CD14-positive monocyte (primary cell): ENCODE measurements at places on chromosomes 7 and 10. TPM values are rescaled to one million over a fixed set of nuclear protein-coding genes. Genes with fewer than 3 reads are reported as not detected.

The CTAGE6 gene
- not detected for polyA plus RNA-seq

GRCh38 chr7:70694434-70694970, 437.4 kb upstream of the GALNT17 start:
- peak overlapping the region; percentile 35 for H3K4me3 ChIP-seq
- H3K36me3 ChIP-seq = no peaks in the 10 kb centered on the region
- peaks cover 13% of the 10 kb centered on the region for H3K4me1 ChIP-seq
- peaks cover 34% of the 10 kb centered on the region for H3K27me3 ChIP-seq

- no peaks in the 10 kb centered on the region for H3K36me3 ChIP-seq
- H3K27me3 ChIP-seq = no peaks in the 10 kb centered on the region
- H3K4me3 ChIP-seq = no peak overlapping the region
- no peaks in the 10 kb centered on the region for H3K4me1 ChIP-seq
- no peak for DNase-seq
Measured at GRCh38 chr10:132802694-132803320, 16.9 kb upstream of the NKX6-2 start.

DNA sequence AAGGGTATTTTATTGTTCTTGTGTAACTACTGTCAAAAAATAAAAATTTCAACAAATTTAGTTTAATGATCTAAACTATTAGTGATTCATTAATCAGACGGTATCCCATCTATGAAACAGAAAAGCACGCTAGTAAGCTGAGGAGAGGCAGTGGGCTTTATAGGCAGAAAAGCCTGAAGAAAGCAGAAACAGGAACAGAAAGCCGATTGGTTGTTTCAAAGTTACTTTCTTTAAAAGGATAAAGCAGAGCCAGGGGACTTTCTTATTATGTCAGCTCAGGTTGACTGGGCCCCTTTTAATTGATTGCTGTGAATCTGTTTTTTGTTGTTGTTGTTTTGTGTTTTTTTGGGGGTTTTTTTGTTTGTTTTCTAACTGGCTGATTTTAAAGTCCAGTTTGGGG, 105.5 kb downstream of the TES start:
- H3K27ac ChIP-seq = no peak overlapping the region
- DNase-seq = no peak
- H3K36me3 ChIP-seq = no peaks in the 10 kb centered on the region
- H3K4me3 ChIP-seq = no peak overlapping the region
- H3K27me3 ChIP-seq = no peaks in the 10 kb centered on the region
- no peaks in the 10 kb centered on the region for H3K4me1 ChIP-seq

DNA sequence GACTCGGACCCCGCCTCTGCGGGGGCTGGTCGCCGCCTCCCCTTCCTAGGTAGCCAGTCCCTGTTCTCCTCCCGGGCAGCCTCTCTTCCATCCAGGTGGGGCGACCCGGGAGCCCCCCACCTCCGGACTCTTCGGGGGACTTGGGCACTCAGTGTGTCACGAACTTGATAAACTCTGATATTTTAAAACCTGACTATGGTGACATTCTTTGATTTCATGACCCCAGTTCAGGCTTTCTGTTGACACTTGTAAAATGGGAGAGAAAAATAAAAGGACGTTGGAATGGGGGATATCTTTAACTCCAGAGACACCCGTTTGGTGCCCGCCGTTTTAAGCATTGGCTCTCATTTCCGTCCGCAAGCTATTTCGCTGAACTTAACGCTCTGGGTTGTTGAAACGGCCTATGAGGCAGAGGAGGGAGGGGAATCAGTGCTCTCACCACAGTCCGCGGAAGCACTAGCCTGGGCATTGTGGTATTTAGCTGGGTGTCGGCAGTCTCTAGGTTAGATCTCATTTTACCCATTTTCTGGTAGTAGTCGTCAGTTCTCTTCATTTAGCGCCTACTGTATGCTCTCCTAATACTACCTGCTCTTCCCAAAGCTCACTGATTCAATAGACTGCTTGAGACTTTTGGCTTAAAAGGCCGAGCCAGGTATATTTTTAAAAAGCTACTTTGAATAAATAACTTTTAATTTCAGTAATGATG, 738 bp downstream of the VPS26A start:
- DNase-seq = peak; percentile 43
- peaks cover 26% of the 10 kb centered on the region for H3K4me1 ChIP-seq
- H3K4me3 ChIP-seq = peak overlapping the region; percentile 98
- H3K36me3 ChIP-seq = no peaks in the 10 kb centered on the region

DNA sequence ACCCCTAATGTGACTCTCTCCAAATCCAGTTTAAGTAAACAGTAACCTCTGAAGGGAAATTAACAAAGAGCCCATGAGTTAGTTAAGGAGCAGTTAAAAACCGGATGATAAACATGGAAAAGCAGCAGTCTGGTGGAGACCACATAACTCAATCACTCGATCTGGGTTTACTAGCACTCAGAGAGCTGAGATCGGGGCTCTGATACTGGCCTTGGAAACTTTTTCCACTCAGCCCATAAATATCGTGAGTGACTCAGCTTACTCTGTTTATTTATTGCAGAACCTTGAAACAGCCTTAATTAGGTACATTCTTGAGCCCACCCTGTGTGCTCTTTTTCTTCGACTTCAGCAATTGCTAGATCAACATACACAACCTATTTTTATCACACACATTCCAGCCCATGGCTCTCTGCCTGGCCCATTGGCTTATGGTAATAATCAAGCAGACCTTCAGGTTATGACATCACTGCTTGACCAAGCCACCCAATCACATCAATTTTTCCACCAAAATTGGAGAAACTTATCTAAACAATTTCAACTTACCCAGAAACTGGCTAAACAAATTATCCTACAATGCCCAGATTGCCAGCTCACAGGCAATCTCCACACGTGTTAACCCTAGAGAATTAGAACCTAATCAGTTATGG, 82.2 kb upstream of the GPR22 start:
- H3K4me3 ChIP-seq = no peak overlapping the region
- no peaks in the 10 kb centered on the region for H3K36me3 ChIP-seq
- no peak for DNase-seq

DNA sequence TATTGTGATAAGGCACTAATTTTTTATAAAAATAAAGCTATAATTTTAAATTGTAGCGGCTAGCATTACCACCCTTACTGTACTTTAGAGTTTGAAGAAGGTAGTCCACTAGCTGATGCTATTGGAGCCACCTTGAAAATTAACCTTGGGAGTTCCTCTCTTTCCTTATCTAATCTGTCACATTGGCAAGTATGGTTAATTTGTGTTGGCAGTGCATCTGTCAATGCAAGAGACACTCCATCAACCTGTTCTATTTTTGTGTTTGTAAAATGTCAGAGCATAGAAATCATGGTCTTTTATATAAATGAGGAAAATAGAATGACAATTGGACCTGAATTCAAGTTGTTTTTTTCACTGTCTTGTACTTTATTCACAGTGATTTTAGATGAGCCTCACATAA, 20.5 kb downstream of the GLCCI1 start:
- H3K27ac ChIP-seq = no peak overlapping the region
- H3K27me3 ChIP-seq = no peaks in the 10 kb centered on the region
- no peak for DNase-seq
- no peaks in the 10 kb centered on the region for H3K36me3 ChIP-seq

The IQUB gene
- not detected for polyA plus RNA-seq

The ENTPD7 gene
- 0.69 and 1.2 TPM in 2 replicates for polyA plus RNA-seq

- H3K4me1 ChIP-seq = no peaks in the 10 kb centered on the region
- H3K27ac ChIP-seq = no peak overlapping the region
- H3K4me3 ChIP-seq = no peak overlapping the region
Measured at GRCh38 chr10:25842146-25842545, 91.9 kb upstream of the MYO3A start.

The NEURL1 gene
- polyA plus RNA-seq = 3.0 TPM

GRCh38 chr7:41885078-41885477, 182.2 kb upstream of the INHBA start:
- no peaks in the 10 kb centered on the region for H3K27me3 ChIP-seq
- H3K4me3 ChIP-seq = no peak overlapping the region

DNA sequence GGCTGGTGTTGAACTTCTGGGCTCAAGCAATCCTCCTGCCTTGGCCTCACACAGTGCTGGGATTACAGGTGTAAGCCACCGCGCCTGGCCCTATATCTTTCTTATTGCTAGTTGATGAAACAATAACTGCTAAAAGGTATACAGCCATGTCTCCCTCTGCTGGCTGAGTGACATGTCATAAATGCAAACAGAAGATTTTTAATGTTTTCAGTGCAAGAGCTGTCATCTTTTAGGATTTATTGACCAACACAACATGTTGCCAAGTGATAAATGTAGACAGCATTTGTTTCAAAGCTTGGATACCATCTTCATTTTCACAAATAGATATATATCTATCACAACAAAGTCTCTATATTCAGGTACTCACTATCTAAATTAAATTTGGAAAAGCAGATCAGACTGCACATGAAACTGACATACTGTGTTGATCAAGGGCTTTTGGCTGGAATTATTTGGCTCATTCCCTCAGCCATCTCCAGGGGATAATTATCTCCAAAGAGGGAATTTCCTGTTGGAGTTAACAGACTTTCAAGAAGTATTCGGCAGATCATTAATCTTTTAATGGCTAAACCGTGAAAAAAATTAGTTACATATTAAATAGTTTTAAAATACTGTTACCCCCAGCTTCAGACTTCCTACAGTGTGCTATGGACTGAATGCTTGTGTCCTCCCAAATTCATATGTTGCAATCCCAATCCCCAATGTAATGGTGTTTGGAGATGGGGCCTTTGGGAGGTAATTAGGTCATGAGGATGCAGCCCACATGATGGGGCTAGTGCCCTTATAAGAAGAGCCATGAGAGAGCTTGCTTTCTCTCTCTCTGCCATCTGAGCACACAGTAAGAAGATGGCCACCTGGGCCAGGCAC, 41.3 kb upstream of the SRPK2 start:
- H3K27me3 ChIP-seq = no peaks in the 10 kb centered on the region
- H3K36me3 ChIP-seq = no peaks in the 10 kb centered on the region
- DNase-seq = peak; percentile 17
- no peak overlapping the region for H3K4me3 ChIP-seq
- H3K4me1 ChIP-seq = no peaks in the 10 kb centered on the region

GRCh38 chr7:90595342-90595800, 750 bp upstream of the CDK14 start:
- H3K4me1 ChIP-seq = peaks cover 49% of the 10 kb centered on the region
- H3K27ac ChIP-seq = no peak overlapping the region
- no peak for DNase-seq
- peak overlapping the region; percentile 94 for H3K4me3 ChIP-seq
- H3K36me3 ChIP-seq = no peaks in the 10 kb centered on the region
